ENCODE measurements at places on chromosomes 16 and 17.

- DNase-seq = peak; percentile 54
Observed at GRCh38 chr16:53511403-53512280, 8.6 kb upstream of the AKTIP start.

GRCh38 chr17:4859816-4860625 lies 26.9 kb downstream of the MINK1 start:
- DNase-seq = no peak

DNA sequence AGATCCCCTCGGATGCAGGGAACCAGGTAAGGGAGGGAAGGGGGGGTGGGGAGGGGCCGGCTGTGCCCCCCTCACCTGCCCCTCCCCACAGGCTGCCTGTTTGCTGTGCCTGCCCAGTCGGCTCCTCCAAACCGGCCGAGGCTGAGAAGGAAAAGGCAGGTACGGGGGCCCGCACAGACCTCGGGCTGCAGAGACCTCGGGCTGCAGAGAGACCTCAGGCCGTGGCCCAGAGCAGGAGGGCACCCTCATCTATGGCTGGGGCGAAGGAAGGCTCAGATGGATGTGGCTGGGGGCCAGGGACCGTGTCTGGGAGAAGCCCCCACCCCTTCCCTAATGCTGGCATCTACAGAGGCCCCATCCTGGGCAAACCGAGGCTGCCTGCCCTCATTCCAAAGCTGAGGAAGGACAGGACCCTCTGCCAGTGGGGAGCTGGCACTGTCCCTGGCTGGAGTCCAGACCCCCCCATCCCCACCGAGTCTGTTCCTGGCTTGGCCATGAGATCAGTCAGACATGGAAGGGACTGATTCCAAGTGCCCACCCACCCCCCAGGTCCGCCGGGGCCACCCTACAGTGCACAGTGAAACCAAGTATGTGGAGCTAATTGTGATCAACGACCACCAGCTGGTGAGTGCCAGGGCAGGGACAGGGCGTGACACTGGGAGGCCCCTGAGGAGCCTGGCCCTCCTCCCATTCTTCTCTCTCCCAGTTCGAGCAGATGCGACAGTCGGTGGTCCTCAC lies 13.7 kb downstream of the ADAM11 start:
- no peak for DNase-seq

DNA sequence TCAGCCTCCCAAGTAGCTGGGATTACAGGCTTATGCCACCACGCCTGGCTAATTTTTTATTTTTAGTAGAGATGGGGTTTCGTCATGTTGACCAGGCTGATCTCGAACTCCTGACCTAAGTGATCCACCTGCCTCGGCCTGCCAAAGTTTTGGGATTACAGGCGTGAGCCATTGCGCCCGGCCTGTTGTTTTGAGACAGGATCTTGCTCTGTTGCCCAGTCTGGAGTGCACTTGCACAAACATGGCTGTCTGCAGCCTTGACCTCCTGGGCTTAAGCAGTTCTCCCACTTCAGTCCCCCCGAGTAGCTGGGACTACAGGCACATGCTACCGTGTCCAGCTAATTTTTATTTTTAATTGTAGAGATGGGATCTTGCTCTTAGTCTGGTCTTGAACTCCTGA lies 8.9 kb downstream of the IST1 start:
- DNase-seq = no peak

- DNase-seq = no peak
Observed at GRCh38 chr17:46943218-46943500, 20.2 kb downstream of the GOSR2 start.

GRCh38 chr17:63221939-63222338 lies 224.2 kb downstream of the CYB561 start:
- DNase-seq = no peak

DNA sequence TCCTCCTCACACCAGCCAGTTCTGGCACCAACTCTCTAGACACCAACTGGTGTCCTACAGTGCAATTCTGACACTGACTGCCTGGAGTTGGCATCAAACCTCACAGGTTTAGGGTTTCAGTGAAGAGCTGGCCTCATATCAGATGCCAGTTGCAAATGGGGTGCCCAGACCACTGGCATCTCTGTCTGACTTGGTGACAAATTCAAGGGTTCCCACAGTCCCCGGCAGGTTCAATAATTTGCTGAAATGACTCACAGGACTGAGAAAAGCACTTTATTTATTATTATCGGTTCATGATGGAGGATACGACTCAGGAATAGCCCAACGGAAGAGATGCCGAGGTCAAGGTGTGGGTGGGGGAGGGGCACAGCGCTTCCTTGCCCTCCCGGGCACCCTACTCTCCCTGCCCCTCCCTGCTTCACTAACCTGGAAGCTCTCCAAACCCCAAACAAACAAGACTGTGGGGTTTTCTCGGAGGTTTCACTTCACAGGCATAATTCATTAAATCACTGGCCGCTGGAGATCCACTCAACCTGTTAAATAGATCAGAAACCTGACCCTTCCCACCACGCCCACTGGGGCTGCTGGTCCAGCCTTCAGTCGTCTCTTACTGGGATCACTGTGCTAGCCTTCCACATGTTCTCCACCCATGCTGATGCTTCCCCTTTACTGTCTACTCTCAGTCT lies 1.7 kb upstream of the NLRP1 start:
- peak; percentile 12 for DNase-seq

- DNase-seq = no peak
Observed at GRCh38 chr16:67907397-67908180, 14.5 kb downstream of the PSKH1 start.

DNA sequence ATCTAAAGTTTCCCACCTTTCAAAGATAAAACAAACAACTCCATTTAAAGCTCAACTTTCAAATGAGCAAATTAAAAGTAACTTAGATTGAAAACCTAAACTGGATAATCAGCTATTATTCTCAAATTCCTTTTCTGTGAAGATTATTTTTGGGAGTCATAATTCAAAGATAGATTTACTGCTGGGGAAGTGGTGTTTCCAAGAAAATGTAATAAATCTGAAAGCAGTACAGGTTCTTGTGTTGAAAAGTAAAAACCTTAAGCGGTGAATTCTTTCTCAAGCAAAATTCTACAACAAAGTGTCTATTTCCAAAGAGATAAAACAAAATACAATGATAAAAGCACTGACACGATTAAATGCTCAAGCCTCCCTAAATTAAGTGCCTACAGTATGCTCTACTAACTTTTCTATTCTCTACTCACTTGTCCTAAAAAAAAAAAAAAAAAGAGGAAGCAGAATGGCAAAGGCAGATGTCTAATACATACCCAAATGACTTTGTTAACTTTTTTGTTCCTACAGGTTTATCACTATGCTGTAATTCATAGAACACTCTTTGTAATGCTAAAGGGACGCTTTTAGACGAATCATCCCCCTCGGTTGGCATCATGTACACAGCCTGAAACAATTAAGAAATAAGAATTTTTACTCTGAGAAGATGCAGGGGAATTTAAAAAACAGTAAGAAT lies 34.5 kb downstream of the LITAFD start:
- no peak for DNase-seq

- DNase-seq = no peak
Observed at GRCh38 chr16:69865701-69866100, 85.4 kb upstream of the CLEC18A start.

- no peak for DNase-seq
Observed at GRCh38 chr17:59844884-59845594, 47.7 kb downstream of the TUBD1 start.

- no peak for DNase-seq
Observed at GRCh38 chr17:45889579-45889978, 4.8 kb upstream of the MAPT start.

DNA sequence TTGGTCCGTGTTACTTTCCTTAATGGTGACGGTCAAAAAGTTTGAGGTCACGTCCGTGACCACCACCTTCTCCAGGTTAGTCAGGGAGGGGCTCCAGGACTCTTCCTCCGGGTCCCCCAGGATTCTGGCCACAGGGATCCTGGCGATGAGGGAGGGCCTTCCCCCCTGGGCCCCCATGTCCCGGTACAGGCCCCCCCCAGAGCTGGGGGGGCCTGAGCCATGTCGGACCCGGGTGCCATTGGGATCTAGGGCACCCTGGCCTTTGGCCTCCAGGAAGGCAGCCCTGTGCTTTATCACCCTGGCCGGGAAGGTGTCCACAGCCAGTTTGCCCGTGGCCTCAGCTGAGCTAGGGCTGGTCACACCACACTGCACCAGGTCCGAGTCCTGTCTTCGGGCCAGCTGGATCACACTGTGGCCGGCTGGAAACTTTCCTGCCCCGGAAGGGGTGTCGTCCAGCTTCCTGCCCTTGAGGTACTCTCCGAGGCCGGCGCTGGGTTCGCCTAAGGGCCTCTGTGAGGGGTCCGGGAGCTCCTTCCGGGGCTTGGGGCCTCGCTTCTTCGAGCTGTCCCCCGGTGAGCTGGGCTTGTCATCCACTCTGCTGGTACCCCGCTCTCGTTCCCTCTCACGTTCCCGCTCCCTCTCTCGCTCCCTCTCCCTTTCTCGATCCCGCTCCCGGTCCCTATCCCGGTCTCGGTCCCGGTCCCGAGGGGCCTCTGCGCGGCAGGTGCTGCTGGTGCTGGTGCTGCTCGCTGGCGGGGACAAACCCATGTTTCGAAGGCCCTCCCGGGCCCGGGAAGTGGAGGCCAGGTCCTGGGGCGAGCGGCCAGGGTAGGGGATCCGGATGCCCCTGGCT lies 2.0 kb downstream of the CBX8 start:
- no peak for DNase-seq

GRCh38 chr16:77790009-77790372 lies 1.6 kb downstream of the VAT1L start:
- no peak for DNase-seq

DNA sequence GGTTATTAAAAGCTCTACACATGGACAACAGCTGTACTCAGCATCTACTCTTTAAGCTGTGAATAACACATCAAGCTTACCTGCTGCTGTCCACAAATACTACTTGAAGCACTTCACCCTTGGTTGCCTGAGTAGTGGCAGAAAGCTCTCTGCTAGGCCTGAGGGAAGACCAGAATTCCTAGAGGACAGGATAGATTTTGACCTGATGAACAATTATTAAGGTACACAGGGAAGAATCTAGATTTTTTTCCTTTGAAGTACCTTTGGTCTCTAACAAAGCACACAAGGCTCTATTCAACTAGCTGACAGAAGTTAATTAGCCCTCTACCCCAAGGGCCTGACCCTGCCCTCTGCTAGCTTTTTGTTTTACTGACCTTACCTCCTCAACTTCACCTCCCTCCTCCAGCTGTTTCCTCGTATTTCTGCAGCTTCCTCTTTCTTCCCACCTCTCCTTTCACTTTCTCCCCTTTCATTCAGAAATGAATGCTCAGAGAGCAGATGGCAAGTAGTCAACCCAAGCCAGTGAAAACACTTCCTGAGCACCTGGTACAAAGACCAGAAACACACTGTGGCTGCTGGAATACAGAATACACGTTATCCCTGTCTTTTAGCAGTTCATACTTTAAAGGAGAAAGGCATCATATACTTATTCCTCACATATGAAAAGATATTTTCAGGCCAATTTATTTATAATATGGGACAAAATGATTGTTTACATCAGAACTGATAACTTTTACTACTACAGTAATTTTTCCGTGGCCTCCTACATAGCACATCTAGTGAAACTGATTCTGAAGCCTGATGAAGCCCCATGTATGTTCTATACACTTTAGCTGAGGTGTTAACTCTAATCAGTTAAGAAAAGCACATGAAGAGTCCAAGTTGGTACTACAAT lies 5.7 kb upstream of the VEZF1 start:
- DNase-seq = no peak

- DNase-seq = no peak
Observed at GRCh38 chr16:87382023-87382785, 1.4 kb downstream of the FBXO31 start.

- no peak for DNase-seq
Observed at GRCh38 chr17:27336184-27336583, 42.3 kb downstream of the WSB1 start.

DNA sequence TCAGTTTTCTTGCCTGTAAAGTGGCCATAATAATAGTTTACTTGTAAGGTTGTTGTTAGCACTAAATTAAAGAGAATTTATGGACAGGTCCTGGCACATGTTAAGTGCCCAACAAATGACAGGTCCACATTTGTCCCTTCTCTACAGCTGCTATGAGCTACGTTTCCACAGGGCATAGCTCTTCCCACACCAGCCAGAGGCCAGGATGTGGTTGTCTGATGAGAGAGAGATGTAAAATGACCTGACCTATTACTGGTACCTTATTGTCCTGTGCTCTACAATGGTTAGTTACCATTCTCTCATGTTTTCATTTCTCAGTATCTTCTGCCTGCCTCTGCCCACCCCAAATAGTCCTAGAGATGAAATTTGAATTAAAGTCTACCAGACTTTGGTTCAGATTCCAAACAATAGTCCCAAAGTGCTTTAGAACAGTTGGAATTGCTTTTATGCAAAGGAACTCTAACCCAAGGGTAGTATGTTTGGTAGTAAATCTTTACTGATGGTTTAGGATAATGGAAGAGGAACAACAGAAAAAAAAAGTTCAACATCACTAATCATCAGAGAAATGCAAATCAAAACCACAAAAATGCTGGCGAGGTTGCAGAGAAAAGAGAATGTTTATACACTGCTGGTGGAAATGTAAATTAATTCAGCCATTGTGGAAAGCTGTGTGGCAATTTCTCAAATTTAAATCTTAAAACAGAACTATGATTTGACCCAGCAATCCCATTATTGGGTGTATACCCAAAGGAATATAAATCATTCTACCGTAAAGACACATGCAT lies 57.1 kb upstream of the ANKFN1 start:
- no peak for DNase-seq

DNA sequence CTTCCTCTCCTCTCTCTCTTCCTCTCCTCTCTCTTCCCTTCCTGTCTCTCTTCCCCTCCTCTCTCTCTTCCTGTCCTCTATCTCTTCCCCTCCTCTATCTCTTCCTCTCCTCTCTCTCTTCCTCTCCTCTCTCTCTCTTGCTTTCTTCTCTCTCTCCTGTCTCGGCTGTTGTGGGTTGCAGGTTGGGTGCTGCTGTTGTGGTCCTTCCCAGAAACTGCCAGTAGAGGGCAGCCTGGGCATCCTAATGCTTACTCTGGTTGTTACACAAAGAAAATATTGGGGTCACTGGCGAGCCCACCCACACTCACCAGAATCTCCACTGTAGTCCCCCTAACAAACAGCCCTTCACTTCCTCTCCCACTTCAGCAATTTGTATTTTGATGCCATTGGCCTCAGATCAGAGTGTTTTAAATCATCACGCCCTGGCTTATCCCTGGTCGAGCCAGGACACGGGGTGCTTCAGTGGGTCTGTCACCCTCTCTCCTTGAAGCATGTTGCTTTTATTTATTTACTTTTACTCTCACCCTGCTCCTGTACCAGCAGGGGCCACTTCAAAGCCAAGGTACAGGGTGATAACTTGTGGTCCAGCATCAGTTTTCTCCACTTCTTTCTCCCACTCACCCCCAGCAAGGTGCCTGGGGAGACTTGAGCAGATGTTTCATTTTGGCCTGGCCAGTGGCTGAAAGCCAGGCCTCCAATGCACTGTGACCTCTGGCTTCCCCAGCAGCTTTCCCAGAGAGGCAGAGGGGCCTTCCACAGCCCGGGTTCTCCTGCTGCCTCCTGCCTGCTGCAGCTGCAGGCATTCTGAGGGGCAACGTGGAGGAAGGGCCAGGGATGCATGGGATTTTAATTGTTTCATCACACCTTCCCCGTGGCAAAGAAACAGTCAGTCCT lies 4.7 kb upstream of the MMP15 start:
- no peak for DNase-seq

GRCh38 chr17:42101513-42102292 lies 3.4 kb upstream of the ZNF385C start:
- peak; percentile 38 for DNase-seq
